ENCODE measurements at places on chromosomes 3 and 15.

GRCh38 chr3:126781406-126781805, 77.4 kb downstream of the CHCHD6 start:
- DNase-seq = no peak

DNA sequence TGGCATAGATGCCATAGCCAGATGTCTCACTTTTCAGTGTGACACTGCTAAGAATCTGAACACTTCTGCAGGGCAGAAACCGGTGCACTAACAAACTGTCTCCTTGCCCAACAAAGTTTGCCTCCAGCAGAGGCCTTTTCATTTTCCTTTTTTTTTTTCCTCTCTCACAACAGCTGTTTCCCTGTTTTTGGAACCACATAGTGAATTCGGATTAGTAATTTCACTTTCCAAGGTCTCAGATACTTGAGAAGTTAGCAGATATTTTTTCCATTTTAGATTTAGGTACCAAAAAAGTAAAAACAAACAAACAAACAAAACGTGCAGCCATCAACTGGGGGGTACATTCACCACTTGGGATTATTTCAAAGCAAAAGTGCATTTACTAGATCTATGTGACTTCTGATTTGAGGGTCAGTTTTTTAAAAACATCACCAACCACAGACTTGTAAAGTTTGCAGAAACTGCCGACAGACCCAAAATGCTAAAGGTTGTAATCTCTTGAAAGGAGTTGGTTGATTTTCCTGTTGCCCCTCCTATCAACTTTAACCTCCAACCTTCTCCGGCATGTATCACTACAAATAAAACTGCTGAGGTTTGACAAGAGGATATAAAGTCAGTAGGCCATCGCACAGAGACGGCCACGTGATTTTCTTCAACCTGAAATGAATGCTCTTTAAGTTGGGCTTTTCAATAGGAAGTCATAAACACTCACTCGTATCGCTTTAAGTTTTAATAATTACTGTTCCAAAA, 169.1 kb downstream of the CDIN1 start:
- no peak for DNase-seq

DNA sequence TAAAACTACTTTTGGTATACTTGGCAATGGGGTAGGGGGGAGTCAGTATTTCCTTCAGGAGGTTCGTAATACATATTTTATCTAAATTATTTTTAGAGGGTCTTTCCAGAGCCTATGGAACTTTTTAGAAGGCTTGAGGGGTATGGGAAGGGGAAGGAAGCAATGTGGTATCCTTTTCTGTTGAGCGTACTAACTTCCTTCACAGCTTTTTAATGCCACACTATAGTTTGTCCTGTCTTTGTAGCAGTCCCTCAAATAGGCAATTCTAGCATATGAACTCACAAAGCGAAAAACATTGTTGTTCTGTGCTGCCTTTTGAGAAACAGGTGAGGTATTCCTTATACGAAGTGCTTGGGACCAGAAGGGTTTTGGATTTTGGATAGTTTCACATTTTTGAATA, 22.3 kb upstream of the P2RY13 start:
- no peak for DNase-seq

- DNase-seq = no peak
These were observed 1179.9 kb downstream of the ZPLD1 start for GRCh38 chr3:103614719-103615118.

DNA sequence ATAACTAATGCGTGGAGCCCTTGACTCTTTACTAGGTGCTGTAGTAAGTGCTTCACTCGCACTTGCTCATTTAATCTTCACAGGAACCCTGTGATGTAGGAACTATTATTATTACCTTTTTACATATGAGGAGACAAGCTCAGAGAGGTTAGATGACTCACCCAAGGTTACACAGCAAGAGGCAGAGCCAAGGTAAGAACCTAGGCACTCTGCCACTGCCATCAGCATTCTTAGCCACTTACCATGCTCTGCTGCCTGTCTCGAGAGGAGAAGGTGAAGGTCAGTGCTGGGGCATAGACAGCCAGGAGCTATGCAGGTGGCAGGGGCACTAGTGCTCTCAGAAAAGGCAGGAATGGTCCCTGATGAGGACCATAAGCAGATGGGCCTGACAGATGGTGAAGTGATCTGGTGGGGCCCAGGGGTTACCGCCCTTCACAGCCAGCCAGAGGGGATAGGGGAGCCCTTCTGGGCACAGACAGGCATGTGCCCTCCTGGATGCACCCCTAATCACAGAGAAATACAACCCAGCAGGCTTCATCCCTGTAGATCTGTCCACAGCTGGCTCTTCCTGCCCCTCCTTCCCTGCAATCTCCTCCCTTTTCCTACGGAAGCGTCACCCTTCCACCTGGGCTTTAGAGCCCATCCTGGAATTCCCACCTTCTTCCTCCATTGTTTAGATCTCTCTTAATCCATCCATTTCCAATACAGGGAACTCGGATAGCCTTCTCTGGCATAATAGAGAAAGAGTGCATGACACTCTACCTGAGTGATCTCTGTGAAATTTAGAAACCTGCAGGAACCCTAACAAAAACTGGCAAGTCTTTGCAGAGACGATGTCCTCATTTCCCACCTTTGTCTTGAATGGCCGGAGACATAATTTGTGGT, 26.9 kb downstream of the ABTB1 start:
- DNase-seq = no peak

GRCh38 chr15:79620112-79620857, 188.1 kb downstream of the MINAR1 start:
- no peak for DNase-seq

- no peak for DNase-seq
These were observed 261.4 kb upstream of the GBE1 start for GRCh38 chr3:82022836-82023235.

DNA sequence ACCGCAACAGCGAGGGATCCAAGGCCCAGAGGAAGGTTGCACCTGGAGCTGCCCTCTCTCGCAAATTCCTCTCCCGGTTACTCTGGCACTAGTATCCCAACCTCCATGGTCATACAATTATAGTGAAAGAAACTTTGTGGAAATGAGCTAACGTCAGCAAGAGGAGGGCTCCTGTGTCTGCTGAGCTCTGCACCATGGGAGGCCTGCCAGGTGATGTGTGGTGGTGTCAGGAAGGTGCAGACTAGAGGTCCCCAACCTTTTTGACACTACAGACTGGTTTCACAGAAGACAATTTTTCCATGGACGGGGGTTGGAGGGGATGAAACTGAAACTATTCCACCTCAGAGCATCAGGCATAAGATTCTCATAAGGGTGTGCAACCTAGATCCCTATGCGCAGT, 13.2 kb upstream of the IQCF6 start:
- DNase-seq = no peak

DNA sequence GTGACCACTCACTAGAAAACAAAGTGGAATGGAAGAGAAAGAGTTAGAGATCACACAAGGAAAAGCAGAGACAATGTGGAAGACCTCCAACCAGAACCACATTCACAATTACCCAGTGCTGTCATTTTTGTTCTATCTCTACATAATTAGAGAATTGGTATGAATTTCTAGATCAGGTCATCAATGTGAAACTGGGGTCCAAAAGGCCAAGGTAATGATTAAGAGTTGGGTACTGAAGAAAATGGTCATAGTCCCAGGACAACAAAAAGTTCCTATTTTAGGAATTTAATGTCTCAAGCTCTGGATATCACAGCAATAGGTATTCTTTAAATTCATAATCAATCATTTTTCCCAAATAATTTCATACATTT, 84.7 kb upstream of the PPIB start:
- DNase-seq = no peak

DNA sequence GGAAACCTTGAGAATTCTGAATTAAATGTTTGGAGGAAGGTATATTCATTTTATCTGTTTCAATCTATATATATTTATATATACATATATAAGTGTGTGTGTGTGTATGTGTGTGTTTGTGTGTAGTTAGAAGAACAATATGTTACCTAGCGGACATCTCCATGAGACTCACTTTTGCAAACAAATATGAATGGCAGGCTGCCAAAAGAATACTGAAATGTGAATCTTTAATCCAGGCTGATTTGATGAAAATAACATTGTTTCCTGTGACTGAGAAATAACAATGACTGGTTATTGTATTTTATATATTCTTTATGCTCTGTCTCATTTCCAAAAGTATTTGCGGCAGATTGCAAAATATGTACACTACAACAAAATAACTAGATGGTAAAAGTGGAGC, 255.5 kb upstream of the TGFBR2 start:
- DNase-seq = no peak

DNA sequence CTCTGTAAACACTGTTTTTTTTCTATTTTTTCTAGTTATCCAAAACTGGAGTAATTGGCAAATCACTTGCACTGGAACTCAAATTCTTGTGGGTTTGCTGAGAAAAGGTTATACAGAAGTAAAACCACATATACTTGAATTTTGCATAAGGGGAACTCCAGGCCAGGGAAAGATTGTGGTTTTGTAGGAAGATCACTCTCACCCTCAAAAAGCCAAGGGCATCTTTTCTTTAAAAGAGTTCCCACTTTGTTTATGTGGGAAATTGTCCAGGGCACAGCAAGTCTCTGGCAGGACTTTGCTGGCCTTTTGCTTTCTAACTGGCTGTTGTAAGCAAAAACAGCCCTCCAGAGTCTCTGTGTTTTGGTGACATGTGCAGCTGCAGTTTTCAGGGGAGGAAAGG, 340.3 kb upstream of the RBMS3 start:
- DNase-seq = no peak

GRCh38 chr3:8766148-8766547, 3.3 kb downstream of the OXTR start:
- DNase-seq = no peak

DNA sequence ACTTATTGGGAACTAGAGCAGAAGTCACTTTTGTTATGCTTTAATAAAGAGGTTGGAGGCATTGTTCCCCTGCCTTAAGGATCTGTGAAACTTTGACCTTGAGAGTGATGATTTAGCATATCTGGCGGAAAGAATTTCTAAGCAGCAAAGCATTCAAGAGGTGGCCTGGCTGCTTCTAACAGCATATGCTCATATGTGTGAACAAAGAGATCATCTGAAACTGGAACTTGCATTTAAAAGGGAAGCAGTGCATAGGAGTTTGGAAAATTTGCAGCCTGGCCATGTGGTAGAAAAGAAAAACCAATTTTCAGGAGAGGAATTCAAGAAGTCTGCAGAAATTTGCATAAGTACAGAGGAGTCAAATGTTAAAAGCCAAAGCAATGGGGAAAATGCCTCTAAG, 56.4 kb upstream of the GOLIM4 start:
- DNase-seq = no peak

DNA sequence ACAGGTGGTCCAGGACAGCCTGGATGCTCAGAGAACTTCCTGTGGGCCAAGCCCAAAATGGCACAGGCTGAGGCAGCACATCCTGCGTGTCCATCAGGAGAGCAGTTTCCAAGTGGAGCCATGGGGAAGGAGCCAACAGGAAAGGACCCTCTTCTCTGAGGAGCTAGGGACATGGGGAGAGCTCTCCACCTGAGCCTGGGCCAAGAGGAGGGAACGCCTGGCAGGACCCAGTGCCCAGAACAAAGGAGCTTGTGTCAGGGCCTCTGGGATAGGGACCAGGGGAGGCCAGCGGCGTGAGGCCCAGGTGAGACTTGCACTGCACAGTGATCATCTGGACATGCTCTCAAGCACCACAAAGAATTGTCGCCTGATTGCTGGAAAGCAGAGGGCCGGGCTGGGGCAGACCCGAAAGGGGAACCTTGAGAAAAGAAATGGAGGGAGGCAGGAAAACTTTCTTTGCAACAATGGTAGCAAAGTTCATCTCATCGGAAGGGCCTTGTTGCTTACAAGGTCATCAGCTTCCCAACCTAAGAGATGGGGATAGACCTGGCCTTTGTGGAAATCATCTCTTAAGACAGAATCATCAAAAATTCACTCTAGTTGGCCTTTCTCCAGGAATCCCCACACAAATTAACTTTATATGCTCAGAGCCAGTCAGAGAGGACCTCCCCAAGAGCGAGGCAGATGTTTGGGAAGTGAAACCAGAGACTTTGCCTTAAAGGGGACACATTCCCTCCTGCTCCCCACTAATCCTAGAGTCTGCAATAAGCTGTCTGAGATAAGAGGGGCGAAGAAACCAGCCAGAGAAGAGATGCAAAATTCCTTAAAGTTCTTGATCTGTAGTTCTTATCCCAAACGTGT, 47.7 kb upstream of the HES1 start:
- DNase-seq = no peak

DNA sequence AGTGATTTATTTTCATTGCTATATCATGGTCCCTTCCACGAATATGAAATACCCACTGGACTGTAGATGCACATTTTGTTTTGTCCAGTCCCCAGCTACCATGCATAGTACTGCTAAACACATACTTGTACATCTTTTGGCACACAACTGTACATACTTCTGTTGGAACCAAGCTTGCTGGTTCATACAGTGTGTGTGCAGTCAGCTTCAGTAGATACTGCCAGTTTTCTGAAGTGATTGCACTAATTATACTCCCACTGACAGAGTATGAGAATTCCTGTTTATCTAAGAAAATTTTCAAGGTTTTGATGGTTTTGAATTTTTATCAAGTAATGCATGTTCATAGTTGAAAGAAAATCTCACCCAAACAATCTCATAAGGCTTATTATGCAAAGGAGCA, 100.7 kb upstream of the LMCD1 start:
- no peak for DNase-seq

Data from GM23338 (cell line).